ENCODE measurements at places on chromosomes 2 and 18.

DNA sequence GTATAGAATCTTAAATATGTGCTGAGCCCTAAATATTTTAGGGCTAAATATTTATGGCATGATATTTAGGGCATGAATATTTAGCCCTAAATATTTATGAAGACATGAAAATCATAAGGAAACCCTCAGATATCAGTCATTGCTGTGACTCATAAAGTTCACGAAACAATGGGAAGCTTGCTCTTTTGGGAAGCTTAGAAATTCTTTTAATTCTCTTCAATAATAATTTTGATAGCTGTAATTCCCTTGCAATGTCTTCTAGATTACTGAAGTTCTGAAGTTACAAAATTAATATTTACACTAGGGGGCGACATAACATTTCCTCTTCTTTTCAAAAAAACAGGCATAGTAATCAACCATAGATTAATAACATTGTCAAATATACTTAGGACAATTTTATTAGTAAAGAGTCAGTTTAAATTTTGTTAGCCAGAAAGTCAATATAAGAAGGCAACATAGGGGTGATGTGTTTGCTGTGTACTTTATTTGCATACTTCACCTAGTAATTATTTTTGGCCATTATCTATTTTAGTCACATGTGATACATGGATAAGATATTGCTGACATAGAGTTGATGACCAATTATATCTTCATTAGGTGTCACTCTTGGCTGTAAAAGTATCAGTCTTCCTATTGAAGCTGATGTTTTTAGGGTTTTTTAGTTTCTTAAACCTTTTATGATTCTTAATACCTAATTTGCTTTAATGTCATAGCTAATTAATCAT, 13.2 kb downstream of the ZNF804A start:
- DNase-seq = peak; percentile 26

GRCh38 chr2:223459328-223459939, 142.7 kb downstream of the SCG2 start:
- DNase-seq = peak; percentile 39

GRCh38 chr2:144233733-144234541, 286.0 kb downstream of the ZEB2 start:
- DNase-seq = no peak

GRCh38 chr2:66555501-66556324, 120.8 kb downstream of the MEIS1 start:
- DNase-seq = no peak

DNA sequence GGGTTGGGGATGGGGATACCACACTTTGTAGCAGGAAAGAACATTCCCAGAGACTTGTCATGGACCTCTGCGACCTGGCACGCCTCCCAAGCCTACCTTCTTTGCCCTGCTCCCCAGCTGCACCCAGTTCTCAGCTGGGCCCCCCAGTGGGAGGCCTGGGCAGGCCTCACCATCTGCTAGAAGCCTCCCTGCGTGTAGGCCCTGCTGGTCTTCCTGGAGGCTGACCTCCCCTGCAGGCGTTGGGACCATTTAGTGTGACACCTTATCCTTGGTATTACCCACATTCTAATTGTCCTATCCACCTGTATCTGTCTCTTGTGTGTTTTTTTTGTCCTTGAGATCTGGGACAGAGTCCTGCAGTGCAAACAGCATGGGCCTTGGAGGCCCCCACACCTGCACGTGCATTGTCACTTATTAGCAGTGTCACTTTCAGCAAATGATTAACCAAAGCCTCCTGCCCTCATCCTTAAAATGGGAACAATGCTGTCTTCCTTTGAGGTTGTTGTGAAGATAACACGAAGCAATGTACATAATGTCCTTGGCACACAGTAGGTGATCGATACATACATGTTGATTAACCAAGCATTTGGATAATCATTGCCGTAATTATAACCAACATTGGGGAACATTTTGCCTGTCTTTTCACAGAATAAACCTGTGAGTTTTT, 77.2 kb downstream of the LIPG start:
- DNase-seq = no peak

DNA sequence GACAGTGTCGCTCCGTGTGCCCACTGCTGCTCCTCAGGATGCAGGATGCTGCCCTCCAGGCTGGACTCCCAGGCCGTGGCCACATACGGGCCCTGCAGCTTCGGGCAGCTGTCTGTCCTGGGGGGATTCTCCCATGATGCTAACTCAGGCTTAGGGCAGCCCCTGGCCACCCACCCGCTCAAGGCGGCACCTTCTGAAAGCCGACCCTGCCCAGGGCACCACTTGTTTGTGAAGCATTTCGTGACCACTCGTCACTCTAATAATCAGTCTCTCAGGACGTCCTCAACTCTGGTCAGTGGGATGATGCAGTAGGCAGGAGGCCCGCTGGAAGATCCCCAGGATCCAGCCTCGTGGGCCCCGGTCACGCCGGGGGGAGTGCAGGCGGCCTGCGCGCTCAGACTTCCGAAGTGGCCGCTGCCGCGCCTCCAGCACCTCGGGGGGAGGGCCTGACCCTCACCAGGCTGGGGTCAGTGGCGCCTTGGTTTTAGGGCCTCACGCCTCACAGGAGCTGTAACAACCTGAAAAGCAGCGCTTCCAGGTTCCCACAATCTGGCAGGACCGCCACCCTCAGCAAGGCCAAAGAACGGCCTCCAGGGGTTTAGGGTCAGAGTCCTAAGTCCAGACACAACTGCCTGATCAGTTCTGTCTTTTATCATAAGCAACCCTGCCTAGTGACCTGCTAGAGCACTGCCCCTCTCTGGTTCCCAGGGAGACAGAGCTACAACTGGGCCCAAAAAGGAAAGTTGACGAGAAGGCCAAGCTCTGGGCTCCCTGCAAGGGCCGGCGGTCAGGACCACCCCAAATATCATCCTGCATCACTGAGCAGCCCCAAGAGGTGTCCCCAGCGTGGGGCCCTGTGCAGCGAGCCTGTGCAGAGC, 53.0 kb downstream of the EIPR1 start:
- DNase-seq = no peak

DNA sequence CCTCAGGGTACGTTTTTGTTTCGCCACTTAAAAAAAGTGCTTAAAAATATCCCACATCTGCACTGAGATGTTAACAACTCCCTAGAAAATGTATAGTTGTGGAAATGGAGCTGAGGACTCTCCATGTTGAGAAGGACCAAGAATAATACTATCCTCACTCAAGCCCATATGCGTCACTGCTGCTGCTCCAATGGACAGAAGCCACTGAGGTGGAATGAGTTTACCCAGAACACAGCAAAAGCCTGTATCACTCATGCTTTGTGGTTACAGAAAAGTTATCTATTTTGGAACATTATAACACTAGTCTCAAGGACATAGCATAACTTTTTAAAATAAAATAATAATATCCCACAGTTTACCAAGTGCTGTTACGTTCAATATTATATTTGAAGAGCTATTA, 31.9 kb downstream of the DSC3 start:
- DNase-seq = no peak

DNA sequence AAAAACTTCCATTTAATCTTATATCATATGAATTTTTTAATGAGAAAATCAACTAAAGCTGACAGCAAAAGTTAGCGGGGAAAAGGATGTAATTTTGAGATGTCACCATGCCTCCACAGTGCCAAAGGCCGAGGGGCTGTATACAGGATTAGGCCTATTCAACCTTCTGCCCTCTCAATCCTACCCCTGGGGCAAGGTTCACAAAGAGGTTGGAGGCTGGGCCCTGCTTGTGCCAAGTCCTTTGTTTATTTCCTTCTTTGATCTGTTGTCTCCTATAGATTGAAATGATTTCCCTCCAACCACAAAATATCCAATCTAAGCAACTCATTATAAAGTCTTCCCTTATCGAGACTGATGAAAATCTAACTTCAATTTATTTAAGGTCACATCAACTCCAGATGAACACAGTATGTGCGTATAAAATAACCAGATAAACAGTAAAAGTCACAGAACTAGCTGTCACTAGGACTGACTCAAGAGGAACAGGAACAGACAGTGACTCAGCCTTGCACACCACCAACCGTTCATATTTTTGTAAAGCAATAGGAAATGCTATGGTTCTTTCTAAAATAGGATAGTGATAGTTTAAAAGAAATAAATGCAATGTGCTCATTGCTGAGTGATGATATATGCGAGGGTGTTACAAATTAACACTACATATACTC, 95.8 kb downstream of the SLC25A12 start:
- peak; percentile 53 for DNase-seq

- DNase-seq = no peak
Observed at GRCh38 chr2:114222344-114222743, 220.1 kb upstream of the DPP10 start.

DNA sequence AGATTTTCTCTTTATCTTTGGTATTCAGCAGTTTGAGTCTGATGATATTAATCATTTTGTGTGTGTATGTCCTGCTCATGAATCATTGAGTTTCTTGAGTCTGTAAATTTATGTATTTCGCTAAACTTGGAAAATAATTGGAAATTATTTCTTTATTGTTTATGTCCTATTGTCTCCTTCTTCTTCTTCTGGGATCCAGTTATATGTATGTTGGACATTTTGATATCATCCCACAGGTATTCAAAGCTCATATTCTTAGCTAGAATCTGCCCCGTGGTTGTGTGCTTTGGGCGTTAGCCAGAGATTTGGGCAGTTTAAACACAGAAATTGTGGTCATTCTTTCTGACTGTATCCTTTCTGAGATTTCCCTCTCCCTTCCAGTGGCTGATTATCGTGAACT, 243.0 kb upstream of the SPRED2 start:
- no peak for DNase-seq

- no peak for DNase-seq
Observed at GRCh38 chr18:57976230-57976773, 67.7 kb upstream of the NEDD4L start.

DNA sequence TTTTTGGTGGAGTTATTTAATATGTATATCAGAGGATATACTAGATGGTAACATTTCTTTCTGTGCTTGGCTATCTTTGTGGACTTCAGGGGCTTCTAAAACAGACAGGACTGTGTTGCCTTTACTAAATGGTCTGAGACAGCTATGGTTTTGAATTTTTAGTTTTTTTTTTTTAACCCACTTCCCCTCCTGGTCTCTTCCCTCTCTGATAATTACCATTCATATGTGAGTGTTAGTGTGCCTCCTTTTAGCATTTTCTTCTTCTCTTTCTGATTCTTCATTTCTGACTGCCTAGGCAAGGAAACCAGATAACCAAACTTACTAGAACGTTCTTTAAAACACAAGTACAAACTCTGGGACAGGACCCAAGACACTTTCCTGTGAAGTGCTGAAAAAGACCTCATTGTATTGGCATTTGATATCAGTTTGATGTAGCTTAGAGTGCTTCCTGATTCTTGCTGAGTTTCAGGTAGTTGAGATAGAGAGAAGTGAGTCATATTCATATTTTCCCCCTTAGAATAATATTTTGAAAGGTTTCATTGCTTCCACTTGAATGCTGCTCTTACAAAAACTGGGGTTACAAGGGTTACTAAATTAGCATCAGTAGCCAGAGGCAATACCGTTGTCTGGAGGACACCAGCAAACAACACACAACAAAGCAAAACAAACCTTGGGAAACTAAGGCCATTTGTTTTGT, 52.7 kb downstream of the SMAD4 start:
- peak; percentile 34 for DNase-seq

DNA sequence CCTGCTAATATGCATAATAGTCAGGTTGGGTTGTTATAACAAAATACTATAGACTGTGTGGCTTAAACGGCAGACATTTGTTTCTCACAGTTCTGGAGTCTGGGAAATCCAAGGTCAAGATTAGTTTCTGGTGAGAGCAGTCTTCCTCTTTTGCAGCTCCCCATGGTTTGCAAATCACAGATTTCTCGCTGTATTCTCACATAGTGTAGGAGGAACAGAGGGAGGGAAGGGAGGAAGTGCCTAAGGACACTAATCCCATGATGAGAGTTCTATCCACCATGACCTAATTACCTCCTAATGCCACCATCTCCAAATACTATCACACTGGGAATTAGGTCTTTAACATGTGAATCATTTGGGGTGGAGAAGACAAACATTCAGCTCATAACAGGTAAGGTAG, 20.1 kb upstream of the PTH2R start:
- no peak for DNase-seq

- DNase-seq = peak; percentile 94
Observed at GRCh38 chr2:217331523-217332416, 471.9 kb upstream of the TNP1 start.

- peak; percentile 79 for DNase-seq
Observed at GRCh38 chr18:25289001-25289631, 62.9 kb downstream of the ZNF521 start.

- peak; percentile 84 for DNase-seq
Observed at GRCh38 chr2:67790622-67791021, 272.2 kb downstream of the C1D start.

- no peak for DNase-seq
Observed at GRCh38 chr2:190583507-190584337, 49.2 kb upstream of the NEMP2 start.
